Activated CD4-positive, alpha-beta T cell treated with anti-CD3 and anti-CD28 coated beads, Interleukin-2, amount 50 U/mL, for 48 hours (primary cell): ENCODE measurements at places on chromosomes 6 and 20.

- no peak for DNase-seq
These were observed 84.9 kb upstream of the HTR1B start for GRCh38 chr6:77548190-77548589.

- no peak for DNase-seq
These were observed 466.5 kb downstream of the MMUT start for GRCh38 chr6:48996461-48997119.

GRCh38 chr20:57031867-57032355 is 234.5 kb downstream of the BMP7 start:
- DNase-seq: no peak

- no peak for DNase-seq
These were observed 48.1 kb downstream of the PRL start for GRCh38 chr6:22248513-22249308.
